ENCODE measurements at places on chromosomes 6 and 20.

DNA sequence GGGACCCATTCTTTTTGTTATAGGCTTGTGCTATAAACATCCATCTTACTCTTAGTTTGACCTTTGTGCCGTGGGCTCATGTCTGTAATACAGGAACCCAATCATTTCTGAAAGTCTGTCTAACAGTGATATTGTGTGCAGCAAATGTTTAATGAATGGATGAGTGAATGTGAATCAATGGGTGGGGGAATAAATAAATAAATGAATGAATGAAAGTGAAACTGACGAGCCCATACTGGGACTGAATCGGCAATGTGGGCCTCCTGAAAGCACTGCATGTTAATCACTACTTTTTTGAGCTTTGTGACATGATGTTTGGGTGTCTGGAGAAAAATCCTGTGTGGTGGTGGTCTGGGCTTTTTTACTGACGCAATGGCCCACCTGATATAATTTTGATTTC lies 175.0 kb downstream of the GMPR start:
- DNase-seq = no peak

DNA sequence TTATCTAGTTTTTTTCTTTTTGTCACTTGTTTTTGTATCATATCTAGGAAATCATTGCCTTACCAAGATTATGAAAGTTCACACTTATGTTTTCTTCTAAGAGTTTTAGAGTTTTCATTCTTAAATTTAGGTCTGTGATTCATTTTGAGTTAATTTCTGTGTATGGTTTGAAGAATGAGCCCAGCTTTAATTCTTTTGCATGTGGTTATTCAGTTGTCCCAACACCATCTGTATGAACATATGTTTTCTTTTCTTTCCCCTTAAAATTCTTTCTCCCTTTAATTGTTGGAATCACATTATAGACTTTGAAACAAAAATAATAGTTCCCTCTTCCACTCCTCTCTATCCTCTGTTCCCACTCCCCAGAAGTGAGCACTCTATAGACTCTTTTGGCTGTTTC lies 85.4 kb downstream of the SLX4IP start:
- no peak for DNase-seq

GRCh38 chr20:39850821-39851330 lies 838.2 kb downstream of the MAFB start:
- no peak for DNase-seq

DNA sequence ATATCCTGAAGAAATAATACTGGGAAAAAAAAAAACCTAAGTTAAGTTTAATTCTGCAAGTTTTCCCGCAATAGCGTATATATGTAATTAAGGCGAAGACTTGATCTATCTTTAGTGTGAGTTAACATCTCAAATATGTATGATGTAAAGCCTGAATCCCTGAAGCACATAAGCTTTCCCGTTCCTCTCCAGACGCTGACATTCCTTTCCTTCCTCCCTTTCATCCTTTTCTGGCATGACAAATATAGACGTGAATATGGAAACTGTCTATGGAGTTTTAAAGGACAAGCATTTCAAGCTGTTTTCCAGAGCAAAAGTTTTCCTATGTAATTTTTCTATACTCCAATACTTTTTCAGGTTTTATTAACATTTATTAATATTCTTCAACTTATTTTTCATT lies 637.0 kb downstream of the COL12A1 start:
- no peak for DNase-seq

DNA sequence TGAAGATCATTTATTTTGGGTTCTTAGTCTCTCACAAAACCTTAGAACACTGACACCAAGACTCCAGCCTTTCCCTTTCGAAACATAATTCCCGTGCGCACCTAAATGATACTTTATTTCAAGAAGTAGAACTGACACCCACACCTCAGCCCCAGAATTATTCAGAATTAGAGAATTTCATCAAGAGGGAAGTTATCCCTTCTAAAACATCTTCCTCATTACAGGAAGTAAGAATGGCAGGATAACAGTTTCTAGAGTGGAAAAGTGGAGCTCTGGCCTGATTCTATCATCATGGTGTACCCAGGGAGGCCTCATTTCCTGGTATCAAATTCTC lies 1.4 kb upstream of the SRXN1 start:
- peak; percentile 54 for DNase-seq

- DNase-seq = no peak
Observed at GRCh38 chr6:38528196-38528965, 111.3 kb downstream of the BTBD9 start.

DNA sequence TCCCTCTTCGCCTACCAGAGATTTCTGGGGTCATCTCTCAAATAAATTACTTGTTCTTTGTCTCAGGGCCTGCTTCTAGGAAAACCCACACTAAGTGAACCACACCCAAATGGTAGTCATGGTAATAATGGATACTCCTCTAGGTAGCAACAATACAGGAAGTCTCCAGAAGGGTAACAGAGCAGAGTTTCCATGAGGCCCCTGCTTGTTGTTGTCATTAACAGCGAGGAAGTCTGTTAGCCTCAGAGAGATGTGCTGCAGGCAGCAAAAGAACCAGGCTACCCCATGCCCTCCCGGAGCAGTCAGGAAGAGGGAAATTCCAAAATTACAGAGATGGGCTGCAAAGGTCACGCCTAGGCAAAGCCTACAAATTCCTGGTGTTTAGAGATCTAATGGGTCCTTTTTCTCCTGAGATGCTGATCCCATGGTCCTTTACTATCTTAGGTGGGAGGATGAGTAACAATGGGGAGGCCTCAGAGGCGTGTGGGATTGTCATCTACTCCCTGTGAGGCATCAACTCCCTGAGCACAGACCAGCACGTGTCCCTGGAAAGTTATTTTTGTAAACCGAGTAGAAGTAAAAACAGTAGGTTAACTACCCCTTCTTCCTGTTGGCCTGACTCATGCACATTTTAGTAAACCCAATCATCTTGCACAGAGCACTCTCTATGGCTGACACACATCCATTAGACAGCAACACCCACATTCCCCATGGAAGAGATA lies 10.1 kb downstream of the ISM1 start:
- peak; percentile 41 for DNase-seq

DNA sequence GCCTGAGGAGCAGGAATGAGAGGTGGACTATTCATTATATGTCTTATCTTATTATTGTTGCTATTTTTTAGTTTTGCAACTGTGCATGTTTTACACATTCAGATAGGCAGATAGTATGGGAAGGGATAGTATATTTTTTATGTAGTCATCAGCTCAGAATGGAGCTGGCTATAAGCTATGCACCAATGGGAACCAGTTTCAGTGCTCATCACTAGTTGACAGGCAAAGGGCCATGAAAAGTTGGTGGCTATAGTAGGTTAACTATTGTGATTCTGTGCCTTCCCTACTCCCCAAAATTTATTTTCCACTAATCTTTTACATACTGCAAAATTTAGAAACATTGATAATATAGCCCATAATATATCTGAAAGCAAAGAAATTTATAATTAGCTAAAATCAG lies 5.3 kb upstream of the UBD start:
- no peak for DNase-seq

GRCh38 chr6:11974089-11974488 lies 38.0 kb upstream of the HIVEP1 start:
- no peak for DNase-seq

GRCh38 chr20:8265588-8265987 lies 133.5 kb downstream of the PLCB1 start:
- DNase-seq = no peak

GRCh38 chr20:47735412-47736400 lies 49.6 kb downstream of the SULF2 start:
- DNase-seq = peak; percentile 89

GRCh38 chr6:169583886-169584541 lies 117.8 kb downstream of the WDR27 start:
- no peak for DNase-seq

DNA sequence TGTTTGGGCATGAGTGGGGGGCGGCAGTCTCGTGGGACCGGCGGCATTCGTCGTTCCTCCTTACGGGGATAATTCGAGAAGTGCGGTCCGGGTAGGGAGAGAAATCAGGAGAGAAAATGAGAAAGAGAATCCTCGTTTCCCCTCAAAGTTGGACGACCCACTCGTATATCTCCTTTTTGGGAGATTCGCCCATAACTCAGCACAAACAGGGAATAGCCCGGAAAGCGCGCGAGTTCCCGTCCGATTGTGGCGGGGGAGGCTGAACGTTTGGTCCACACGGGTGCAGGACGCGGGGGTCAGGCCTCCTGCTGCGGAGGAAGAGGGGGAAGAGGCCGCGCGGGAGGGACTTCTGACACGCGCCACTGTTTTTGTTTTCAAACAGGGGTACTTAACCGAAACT lies 42.4 kb downstream of the POPDC3 start:
- DNase-seq = no peak

GRCh38 chr20:62020935-62021701 lies 44.6 kb downstream of the TAF4 start:
- DNase-seq = no peak

GRCh38 chr6:33888664-33889200 lies 84.9 kb upstream of the MLN start:
- no peak for DNase-seq

DNA sequence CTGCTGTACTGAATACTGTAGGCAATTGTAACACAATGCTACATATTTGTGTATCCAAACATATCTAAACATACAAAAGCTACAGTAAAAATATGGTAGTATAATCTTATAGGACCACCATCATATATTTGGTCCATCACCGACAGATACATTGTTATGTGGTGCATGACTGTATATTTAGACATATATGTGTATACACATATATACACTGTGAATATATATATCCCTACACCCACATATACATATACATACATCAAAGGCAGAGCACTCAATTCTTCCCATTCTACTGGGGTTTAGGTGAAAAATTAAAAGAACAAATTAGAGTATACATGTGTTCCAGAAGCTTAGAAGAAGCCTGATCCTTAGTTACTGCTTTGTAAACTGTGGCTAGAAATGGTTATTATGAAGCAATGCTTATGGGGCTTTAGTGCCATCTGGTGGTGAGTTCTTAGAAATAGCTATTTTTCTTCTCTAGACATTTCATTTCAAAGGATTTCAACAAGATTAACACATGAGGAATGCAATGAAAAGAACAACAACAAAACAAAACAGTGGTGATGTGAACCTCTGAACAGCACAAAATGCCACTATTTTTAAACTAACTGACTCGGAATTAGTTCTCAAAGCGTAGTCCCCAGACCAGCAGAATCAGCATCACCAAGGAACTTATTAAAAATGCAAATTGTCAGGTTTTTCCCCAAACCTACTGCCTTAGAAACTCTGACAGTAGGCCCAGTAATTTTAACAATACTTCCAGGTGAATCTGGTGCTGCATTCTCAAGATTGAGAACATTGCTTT lies 38.0 kb downstream of the PKHD1 start:
- peak; percentile 58 for DNase-seq

- DNase-seq = peak; percentile 34
Observed at GRCh38 chr6:135179920-135180541, 1.1 kb upstream of the MYB start.

- DNase-seq = no peak
Observed at GRCh38 chr20:9068233-9068801, 570 bp upstream of the PLCB4 start.

- no peak for DNase-seq
Observed at GRCh38 chr20:55576981-55577380, 428.3 kb downstream of the CBLN4 start.

Measured in inflammatory macrophage treated with lipopolysaccharide for 1 hour (primary cell).